H1 (cell line): ENCODE measurements at places on chromosomes 1 and 21. TPM values are rescaled to one million over a fixed set of nuclear protein-coding genes. Genes with fewer than 3 reads are reported as not detected.

Gene RSPH1
- total RNA-seq: 0.36 TPM in 1 of 2 replicates, not detected in the other

Gene IFNLR1
- total RNA-seq: 9.2 and 10.1 TPM in 2 replicates

- no peak for DNase-seq
- no peak overlapping the region for H3K4me3 ChIP-seq
- H3K27me3 ChIP-seq: no peaks in the 10 kb centered on the region
- no peaks in the 10 kb centered on the region; the same call in 1 of the 2 replicates for H3K4me1 ChIP-seq
- H3K27ac ChIP-seq: no peak overlapping the region
These were observed 3.0 kb downstream of the TFF1 start for GRCh38 chr21:42363312-42363711.

GRCh38 chr1:87928623-87929022, 599.9 kb downstream of the LMO4 start:
- H3K4me1 ChIP-seq: no peaks in the 10 kb centered on the region
- no peaks in the 10 kb centered on the region for H3K27me3 ChIP-seq
- no peaks in the 10 kb centered on the region for H3K36me3 ChIP-seq
- H3K4me3 ChIP-seq: no peak overlapping the region
- no peak for DNase-seq
- H3K27ac ChIP-seq: no peak overlapping the region

- no peaks in the 10 kb centered on the region for H3K4me1 ChIP-seq
- no peak overlapping the region for H3K27ac ChIP-seq
- peaks cover 8% of the 10 kb centered on the region; the same call in 1 of the 2 replicates for H3K36me3 ChIP-seq
- no peak overlapping the region for H3K4me3 ChIP-seq
- DNase-seq: no peak
These were observed 57.0 kb upstream of the RAVER2 start for GRCh38 chr1:64687725-64688327.

Gene SLC5A9
- total RNA-seq: not detected in 2 replicates

DNA sequence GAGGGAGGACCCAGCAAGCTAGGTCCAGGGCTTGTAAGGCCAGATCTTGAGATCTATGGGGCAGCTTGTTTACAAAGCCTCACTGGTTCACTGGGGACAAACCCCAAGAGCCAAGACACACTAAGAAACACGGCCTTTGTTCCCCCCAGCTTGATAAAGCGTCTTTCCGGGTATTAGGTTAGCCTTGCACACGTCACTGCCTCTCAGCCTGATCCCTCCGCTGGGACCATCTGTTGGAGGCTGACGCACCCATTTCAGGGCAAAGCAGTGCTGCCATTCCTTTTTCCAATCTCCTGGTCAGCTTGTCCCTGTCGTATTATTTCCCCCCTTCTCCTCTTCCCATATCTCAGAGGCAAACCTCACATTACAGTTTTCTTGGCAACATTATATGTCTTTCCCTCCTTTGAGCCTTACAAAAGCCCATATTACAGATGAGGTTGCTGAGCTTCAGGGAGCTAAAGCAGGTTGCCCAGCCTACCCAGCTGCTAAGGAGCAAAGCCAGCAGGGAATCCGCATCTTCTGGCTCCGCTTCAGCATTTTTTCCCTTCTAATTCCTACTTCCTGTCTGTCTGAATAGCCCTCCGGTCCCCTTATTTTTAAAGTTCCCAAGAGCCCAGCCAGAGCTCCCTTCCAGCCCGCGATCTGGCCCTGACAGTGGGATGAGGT, 4.1 kb downstream of the HEYL start:
- H3K27ac ChIP-seq: no peak overlapping the region
- H3K4me1 ChIP-seq: no peaks in the 10 kb centered on the region
- no peak overlapping the region for H3K4me3 ChIP-seq
- H3K27me3 ChIP-seq: peaks cover 50% of the 10 kb centered on the region
- no peak for DNase-seq
- no peaks in the 10 kb centered on the region for H3K36me3 ChIP-seq

Gene TMEM79
- total RNA-seq: 1.7 and 2.1 TPM in 2 replicates

Gene F3
- total RNA-seq: 6.1 and 8.6 TPM in 2 replicates

Gene CA6
- not detected in 2 replicates for total RNA-seq

Gene RHD
- total RNA-seq: not detected in 2 replicates

DNA sequence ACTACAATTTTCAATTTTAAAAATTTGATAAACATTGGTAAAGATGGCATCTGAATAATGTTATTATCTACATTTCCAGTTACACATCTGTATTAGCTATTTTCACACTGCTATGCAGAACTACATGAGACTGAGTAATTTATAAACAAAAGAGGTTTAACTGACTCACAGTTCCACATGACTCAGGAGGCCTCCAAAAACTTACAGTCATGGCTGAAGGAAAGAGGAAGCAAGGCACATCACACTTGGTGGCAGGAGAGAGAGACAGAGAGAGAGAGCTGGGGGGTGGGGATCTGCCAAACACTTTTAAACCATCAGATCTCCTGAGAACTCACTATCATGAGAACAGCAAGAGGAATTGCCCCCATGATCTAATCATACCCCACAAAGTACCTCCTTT, 850.0 kb downstream of the LTN1 start:
- H3K4me3 ChIP-seq: no peak overlapping the region
- no peak overlapping the region for H3K27ac ChIP-seq
- H3K36me3 ChIP-seq: no peaks in the 10 kb centered on the region
- H3K27me3 ChIP-seq: no peaks in the 10 kb centered on the region

DNA sequence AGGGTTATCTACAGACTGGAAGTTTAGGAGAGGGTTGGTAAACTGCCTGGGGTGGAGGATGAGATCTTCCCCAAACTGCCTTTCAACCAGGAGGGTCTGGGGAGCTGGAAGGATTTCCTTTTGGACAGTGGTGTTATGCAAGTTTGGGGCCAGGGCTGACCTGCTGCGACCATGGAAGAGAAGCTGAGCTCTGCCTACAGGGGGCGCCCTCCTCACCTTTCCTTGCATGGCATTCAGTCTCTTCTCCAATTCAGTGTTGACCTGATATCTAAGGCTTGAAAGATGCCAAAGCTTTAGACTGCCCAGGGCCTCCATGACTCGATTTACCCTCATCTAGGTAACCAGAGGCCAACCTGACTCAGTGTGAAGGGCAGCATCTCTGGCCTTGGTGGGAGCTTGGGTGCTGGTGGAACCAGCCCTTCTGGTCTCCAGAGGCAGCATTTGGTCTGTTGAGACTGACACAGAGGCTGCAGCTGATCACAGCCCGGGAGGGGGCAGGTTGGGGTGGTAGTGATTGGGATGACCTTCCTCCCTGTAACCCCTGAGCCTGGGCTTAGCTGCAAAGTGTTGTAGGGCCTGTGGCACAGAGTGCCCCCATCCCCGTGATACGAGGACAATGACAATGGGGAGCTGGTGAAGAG, 170.0 kb downstream of the GRIK3 start:
- no peak overlapping the region for H3K4me3 ChIP-seq
- no peaks in the 10 kb centered on the region for H3K36me3 ChIP-seq
- no peak for DNase-seq
- H3K27ac ChIP-seq: no peak overlapping the region
- H3K4me1 ChIP-seq: no peaks in the 10 kb centered on the region

DNA sequence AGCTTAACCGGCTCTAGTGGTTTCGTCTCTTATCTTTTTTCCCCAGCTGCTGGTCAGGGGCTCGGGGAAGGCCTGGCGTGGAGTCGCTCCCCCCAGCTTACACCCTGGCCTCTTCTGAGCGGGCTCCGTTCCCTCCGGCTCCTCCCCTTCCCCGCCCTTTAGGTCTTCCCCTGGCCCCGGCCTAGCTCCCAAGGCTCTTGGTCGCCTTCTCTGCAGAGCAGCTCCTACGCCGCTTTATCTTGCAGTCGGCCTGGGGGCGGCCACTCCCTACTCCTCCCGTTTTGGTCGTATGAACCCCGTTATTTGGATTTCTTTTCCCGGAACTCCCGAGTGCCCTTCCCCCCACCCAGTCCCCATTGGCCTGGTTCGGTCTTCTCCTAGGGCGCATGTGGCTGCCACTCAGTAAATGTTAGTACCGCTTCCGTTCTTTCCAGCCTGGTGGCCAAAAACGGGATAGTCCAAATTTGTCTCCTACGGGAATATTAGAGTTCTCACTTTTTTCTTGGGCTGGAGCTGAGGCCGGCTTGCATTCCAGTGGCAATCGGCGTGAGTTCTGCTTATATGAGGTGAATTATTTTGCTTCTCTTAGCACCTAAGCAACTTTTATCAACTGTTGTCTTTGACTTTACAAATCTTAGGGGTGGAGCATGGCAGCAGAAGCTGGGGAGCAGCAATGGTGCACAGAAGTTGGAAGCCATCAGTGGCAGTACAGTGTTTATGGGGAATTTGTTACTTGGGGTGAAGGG, 467 bp downstream of the THRAP3 start:
- H3K4me3 ChIP-seq: peak overlapping the region; percentile 91
- H3K27ac ChIP-seq: peak overlapping the region; percentile 98
- H3K36me3 ChIP-seq: peaks cover 9% of the 10 kb centered on the region; the same call in 1 of the 2 replicates
- no peaks in the 10 kb centered on the region for H3K27me3 ChIP-seq
- peak; percentile 88 for DNase-seq

DNA sequence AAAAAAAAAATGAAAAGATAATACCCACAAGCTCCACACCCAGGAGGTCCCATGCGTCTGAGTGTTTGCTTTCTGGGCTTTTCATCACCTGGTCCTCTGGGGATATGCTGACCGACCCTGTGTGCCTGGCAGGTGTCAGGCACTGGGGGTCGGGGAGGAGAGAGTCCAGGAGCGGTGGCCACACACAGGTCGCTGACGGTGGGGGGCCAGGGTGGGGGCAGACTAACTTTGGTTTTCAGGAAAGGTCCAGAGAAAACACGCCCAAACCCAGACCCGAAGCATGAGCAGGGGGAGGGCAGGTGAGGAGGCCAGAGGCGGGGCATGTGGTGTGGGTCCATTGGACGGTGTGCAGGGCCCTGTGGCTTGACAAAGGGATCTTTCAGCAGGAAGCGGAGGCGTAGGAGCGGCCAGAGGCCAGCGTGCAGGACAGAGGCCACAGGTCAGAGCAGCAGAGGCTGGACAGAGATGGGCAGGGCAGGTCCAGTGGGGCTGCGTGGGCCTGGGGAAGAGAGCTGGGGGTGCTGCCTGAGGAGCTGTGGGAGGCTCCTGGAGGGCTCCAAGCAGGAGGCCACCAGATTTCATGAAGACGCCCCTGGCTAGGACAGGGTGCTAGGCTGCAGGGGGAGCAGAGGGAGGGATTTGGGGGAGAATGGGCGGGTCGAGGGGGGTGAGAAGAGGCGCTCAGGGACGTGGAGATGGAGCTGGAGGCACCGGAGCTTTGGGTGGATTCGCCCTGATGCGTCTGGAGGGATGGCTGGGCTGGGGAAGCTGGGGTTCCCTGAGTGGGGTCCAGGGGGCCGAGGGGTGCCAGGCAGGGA, 15.8 kb downstream of the RNF223 start:
- DNase-seq: no peak
- no peak overlapping the region for H3K27ac ChIP-seq
- H3K4me3 ChIP-seq: peak overlapping the region; percentile 52

GRCh38 chr1:61124696-61125095, 42.3 kb downstream of the NFIA start:
- H3K27me3 ChIP-seq: no peaks in the 10 kb centered on the region
- H3K4me1 ChIP-seq: no peaks in the 10 kb centered on the region
- no peak overlapping the region for H3K27ac ChIP-seq

DNA sequence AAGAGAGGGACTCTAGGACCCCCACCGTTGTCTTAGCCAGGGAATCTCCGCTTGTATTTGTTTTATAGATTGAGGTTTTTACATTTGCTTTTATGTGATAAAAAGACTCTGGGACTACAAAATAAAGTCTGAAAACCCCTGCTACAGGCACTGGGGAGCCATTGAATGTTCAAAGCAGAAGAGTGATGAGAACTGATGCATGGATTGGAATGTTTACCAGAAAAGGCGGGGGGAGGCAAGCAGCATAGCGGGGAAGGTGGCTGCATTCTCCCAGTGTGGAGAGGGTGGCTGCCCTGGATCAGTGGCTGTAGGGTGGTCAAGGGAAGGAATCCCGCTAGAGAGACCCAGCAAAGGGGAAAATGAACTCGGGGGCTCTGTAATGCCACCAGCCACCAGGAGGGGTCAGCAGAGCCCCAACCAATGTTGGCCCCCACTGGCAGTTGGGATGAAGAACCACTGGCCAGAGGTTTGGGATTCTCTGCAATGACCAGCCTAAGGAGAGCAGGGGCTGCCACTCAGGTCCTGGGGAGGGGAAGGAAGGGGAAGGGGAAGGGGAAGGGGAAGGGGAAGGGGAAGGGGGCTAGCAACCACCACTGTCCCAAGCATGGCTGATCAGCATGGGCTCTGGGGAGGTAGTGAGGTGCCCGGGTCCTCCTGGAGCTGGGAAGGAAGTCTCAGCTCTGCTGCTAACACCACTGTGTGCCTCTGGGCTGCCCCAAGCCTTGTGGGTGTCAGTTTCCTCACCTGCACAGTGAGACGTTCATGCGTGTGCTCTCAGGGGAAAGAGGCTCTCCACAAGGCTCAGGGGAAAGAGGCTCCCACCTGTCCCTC, 19.2 kb upstream of the PEF1 start:
- peak; percentile 98 for DNase-seq
- H3K4me1 ChIP-seq: no peaks in the 10 kb centered on the region
- no peaks in the 10 kb centered on the region for H3K27me3 ChIP-seq

GRCh38 chr1:182453631-182454030, 3.7 kb downstream of the RGSL1 start:
- H3K4me1 ChIP-seq: no peaks in the 10 kb centered on the region
- H3K4me3 ChIP-seq: no peak overlapping the region
- no peak overlapping the region for H3K27ac ChIP-seq
- DNase-seq: no peak
- no peaks in the 10 kb centered on the region for H3K27me3 ChIP-seq

Gene ELF3
- 15.6 and 17.3 TPM in 2 replicates for total RNA-seq

DNA sequence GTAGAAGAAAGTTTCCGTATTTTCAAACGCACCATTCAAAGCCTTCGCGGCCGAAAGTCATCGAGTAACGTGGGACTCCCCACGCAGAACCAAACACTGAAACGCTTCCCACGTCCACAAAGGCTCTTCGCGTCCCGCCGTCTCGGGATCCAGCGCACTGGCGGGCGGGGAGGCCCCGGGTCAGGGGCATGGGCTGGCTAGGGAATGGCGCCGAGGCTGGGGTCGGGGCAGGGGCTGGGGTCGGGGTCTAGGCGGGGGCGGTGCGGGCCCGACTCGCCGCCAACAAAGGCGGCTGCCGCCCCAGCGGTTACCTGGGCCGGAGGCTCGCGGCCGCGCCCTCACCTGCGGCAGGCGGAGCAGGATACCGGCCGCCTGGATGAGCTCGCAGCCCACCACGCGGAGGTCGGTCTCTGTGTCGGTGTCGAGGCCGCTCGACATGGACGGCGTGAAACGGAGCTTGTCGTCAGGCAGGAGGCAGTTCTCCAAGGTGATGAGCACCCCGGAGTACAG, 403 bp downstream of the CCNL2 start:
- peaks cover 47% of the 10 kb centered on the region for H3K36me3 ChIP-seq
- peak overlapping the region; percentile 94 for H3K4me3 ChIP-seq
- DNase-seq: no peak
- H3K4me1 ChIP-seq: peaks cover 18% of the 10 kb centered on the region

Gene RHEX
- not detected in 2 replicates for total RNA-seq

Gene OR6K3
- not detected in 2 replicates for total RNA-seq

GRCh38 chr1:109756848-109757521, 6.7 kb downstream of the EPS8L3 start:
- no peak overlapping the region for H3K4me3 ChIP-seq
- no peaks in the 10 kb centered on the region for H3K4me1 ChIP-seq
- H3K36me3 ChIP-seq: no peaks in the 10 kb centered on the region
- no peaks in the 10 kb centered on the region for H3K27me3 ChIP-seq

- H3K27ac ChIP-seq: no peak overlapping the region
- no peak for DNase-seq
- no peaks in the 10 kb centered on the region for H3K27me3 ChIP-seq
- H3K4me3 ChIP-seq: no peak overlapping the region
- H3K4me1 ChIP-seq: no peaks in the 10 kb centered on the region
- H3K36me3 ChIP-seq: no peaks in the 10 kb centered on the region
These were observed 26.7 kb downstream of the BTG3 start for GRCh38 chr21:17585875-17586450.
